ENCODE measurements at places on chromosomes 6 and 20. TPM values are rescaled to one million over a fixed set of nuclear protein-coding genes. Genes with fewer than 3 reads are reported as not detected.

DNA sequence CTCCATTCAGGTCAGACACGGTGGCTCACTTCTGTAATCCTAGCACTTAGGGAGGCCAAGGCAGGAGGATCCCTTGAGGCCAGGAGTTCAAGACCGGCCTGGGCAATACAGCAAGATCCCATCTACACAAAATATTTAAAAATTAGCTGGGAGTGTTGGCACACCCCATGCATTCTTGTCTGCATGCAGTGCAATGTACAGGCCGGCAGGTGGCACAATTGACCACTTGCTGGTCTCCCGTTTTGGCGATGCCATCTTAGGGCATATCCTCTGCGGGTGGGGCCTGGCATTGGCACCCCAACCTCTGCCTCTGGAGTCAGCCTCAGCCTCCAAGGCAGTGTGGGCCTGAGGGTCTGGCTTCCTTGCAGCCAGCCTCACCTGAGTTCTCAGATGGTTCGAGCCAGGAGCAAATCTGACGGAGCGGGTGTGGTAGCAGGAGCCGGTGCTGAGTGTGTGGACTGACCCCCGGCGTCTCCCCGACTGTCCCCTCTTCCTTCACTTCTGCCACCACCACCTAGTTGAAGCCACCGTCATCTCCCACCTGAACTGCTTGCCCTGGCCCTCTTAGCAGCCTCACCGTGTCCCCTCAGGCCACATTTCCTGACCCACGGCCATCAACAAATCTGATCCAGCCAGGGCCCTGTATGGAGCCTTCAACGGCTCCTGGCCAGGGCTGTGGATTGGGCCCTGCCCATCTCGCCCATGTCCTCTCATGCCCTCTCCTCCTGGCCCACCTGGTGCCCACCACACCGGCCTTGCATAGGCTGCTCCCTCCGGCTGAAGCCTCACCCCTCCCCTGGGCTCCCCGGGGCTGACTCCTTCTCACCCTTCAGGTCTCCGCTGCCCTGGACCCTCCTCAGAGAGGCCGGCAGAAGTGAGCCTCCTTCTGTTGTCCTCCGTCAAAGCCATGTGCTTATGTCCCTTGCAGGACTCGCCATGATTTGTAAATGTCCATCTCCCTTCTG is 44.0 kb downstream of the EFCAB8 start:
- DNase-seq, result peak; percentile 77
- H3K36me3 ChIP-seq, result no peaks in the 10 kb centered on the region
- H3K4me1 ChIP-seq, result peaks cover 7% of the 10 kb centered on the region
- no peak overlapping the region for H3K4me3 ChIP-seq
- H3K27ac ChIP-seq, result peak overlapping the region; percentile 19

DNA sequence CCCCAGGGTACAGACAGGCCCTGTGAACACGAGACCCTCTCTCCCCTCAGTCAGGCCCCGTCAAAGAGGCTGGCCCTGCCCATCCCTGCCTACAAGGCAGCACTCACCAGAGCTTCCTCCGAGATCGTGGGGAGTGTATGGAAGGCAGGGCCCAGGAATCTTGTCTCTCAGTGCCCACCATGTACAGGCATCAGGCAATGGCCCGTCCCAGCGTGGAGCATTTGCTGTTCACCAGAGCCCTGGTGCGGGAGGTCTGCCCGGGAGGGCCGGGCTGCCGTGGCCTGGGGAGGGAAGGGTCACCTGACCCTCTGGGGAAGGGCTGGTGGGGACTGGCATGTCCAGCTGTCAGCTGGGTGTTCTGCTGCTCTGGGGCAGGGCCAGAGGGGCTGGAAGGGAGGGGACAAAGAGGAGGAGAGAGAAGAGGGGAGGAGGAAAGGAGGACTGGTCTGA is at the start of gene IP6K3:
TSS of gene IP6K3 (minus strand) at position 255 of the 450 bp plus-strand sequence. CDS start 11,429 bp downstream, outside the sequence.
- no peak within 1 kb of the TSS for H3K27ac ChIP-seq
- no peaks in the 10 kb centered on the region for H3K4me1 ChIP-seq
- no peak for DNase-seq
- peaks cover 19% of the 10 kb centered on the region for H3K27me3 ChIP-seq

- H3K4me1 ChIP-seq, result peaks cover 1% of the 10 kb centered on the region
- no peak for DNase-seq
- H3K27ac ChIP-seq, result no peak overlapping the region
- no peak overlapping the region for H3K4me3 ChIP-seq
- no peaks in the 10 kb centered on the region for H3K27me3 ChIP-seq
- H3K36me3 ChIP-seq, result no peaks in the 10 kb centered on the region
These were observed 35.7 kb downstream of the TSPYL4 start for GRCh38 chr6:116218172-116218633.

DNA sequence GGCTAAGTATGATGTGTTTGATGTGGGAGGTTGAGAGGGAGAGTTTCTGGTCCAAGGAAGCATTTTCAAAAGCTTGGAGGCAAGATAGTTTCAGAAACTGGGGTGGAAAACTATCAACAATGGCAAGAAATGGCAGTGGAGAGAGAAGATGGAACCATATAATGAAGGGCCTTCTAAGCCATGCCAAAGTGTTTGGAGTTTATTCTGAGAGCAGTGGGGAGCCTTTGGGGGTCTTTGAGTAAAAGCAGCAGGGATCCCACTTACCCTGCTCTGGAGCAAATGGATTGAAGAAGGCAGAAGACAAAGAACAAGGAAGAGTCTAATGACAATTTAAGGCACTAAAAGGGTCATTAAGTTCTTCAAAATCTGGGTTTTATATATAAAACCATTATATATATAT is 538.9 kb downstream of the UTRN start:
- peaks cover 24% of the 10 kb centered on the region for H3K36me3 ChIP-seq
- no peak overlapping the region for H3K27ac ChIP-seq
- no peak overlapping the region for H3K4me3 ChIP-seq
- peaks cover 2% of the 10 kb centered on the region for H3K4me1 ChIP-seq
- no peak for DNase-seq

- H3K27me3 ChIP-seq, result peaks cover 54% of the 10 kb centered on the region
- H3K36me3 ChIP-seq, result no peaks in the 10 kb centered on the region
- peak overlapping the region; percentile 69 for H3K4me3 ChIP-seq
- H3K27ac ChIP-seq, result no peak overlapping the region
- DNase-seq, result no peak
These were observed 150.2 kb downstream of the PRL start for GRCh38 chr6:22146678-22146930.

DNA sequence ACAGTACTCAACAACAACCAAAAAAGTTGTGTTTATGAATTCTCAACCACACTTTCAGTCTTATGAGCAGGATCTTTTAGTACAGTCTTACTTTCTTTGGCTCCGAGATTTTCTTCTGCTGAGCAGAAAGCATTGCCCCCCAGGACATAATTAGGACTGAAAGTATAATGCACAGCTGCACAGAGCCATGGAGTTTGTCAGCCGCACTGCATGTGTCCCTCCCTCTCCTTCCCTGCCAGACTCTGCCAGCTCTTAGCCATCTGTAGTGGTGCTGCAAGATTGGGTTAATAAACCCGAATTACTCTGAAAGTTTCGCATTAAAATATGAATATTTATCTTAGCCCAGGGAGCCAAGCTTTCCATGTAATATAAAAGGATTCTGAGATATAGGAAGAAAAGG is 179.6 kb upstream of the PTCHD4 start:
- H3K27ac ChIP-seq, result no peak overlapping the region
- no peaks in the 10 kb centered on the region for H3K4me1 ChIP-seq
- no peak for DNase-seq
- H3K36me3 ChIP-seq, result no peaks in the 10 kb centered on the region
- H3K27me3 ChIP-seq, result no peaks in the 10 kb centered on the region
- no peak overlapping the region for H3K4me3 ChIP-seq

DNA sequence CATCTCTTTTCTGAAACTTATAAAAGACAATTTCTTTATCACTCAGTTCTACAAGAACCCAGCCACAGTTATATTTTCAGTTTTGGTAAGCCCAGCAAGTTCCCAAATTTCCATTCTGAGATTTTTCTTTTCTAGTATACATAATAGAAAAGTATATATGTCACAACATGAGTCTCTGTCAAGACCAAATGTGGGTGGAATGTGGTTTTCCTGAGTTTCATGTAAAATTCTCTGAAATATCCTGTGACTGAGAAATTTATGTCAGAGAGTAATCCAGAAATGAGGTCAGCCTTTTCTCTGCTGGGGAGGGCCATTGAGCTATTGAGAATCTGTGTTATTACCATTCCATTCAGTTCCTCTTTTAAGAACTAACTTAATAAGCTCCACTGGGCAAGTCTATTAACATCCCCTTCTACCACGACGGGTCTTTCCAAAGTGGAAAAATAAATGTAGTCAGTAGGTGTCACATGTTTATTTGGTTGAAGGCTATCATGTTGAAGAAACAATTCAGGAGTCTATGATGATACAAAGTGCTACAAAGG is 100.7 kb upstream of the HMGN3 start:
- no peak overlapping the region for H3K4me3 ChIP-seq
- no peaks in the 10 kb centered on the region for H3K27me3 ChIP-seq
- peaks cover 4% of the 10 kb centered on the region for H3K4me1 ChIP-seq
- no peaks in the 10 kb centered on the region for H3K36me3 ChIP-seq
- DNase-seq, result no peak
- no peak overlapping the region for H3K27ac ChIP-seq

- DNase-seq, result no peak
- no peak overlapping the region for H3K27ac ChIP-seq
- H3K27me3 ChIP-seq, result peaks cover 13% of the 10 kb centered on the region
- no peak overlapping the region for H3K4me3 ChIP-seq
These were observed 44.1 kb downstream of the SNX9 start for GRCh38 chr6:157867155-157867559.

GRCh38 chr6:158552055-158552795 is 7.7 kb upstream of the TMEM181 start:
- H3K4me1 ChIP-seq, result peaks cover 2% of the 10 kb centered on the region
- DNase-seq, result no peak
- no peak overlapping the region for H3K4me3 ChIP-seq
- no peak overlapping the region for H3K27ac ChIP-seq
- H3K27me3 ChIP-seq, result peaks cover 13% of the 10 kb centered on the region
- no peaks in the 10 kb centered on the region for H3K36me3 ChIP-seq

DNA sequence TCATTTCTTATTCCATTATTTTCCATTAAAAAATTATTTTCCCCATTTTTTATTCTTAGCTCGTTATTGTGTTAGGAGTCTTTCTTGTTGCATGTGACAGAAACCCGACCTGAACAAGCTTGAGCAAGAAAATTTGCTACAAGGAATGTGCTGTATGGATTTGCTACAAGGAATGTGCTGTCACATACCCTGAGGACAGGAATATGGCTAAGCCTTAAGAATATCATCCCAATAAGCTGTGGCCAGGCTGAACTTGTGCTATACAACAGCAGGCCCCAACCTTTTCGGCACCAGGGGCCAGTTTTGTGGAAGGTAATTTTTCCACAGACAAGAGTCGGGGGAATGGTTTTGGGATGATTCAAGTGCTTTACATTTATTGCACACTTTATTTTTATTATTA is 114.0 kb downstream of the TRMT11 start:
- no peak overlapping the region for H3K4me3 ChIP-seq
- no peak for DNase-seq
- H3K27ac ChIP-seq, result no peak overlapping the region
- peaks cover 6% of the 10 kb centered on the region for H3K36me3 ChIP-seq

- H3K36me3 ChIP-seq, result no peaks in the 10 kb centered on the region
- no peak for DNase-seq
- H3K4me1 ChIP-seq, result no peaks in the 10 kb centered on the region
- H3K27me3 ChIP-seq, result peaks cover 4% of the 10 kb centered on the region
These were observed 134.3 kb downstream of the LINC00237 start for GRCh38 chr20:20971810-20972209.

GRCh38 chr6:25342802-25343201 is 63.6 kb downstream of the CARMIL1 start:
- H3K36me3 ChIP-seq, result peaks cover 2% of the 10 kb centered on the region
- peaks cover 4% of the 10 kb centered on the region for H3K4me1 ChIP-seq
- no peak overlapping the region for H3K4me3 ChIP-seq
- no peak for DNase-seq

- H3K27ac ChIP-seq, result no peak overlapping the region
- no peak for DNase-seq
- no peak overlapping the region for H3K4me3 ChIP-seq
These were observed 371.1 kb upstream of the POU3F2 start for GRCh38 chr6:98463038-98464000.

DNA sequence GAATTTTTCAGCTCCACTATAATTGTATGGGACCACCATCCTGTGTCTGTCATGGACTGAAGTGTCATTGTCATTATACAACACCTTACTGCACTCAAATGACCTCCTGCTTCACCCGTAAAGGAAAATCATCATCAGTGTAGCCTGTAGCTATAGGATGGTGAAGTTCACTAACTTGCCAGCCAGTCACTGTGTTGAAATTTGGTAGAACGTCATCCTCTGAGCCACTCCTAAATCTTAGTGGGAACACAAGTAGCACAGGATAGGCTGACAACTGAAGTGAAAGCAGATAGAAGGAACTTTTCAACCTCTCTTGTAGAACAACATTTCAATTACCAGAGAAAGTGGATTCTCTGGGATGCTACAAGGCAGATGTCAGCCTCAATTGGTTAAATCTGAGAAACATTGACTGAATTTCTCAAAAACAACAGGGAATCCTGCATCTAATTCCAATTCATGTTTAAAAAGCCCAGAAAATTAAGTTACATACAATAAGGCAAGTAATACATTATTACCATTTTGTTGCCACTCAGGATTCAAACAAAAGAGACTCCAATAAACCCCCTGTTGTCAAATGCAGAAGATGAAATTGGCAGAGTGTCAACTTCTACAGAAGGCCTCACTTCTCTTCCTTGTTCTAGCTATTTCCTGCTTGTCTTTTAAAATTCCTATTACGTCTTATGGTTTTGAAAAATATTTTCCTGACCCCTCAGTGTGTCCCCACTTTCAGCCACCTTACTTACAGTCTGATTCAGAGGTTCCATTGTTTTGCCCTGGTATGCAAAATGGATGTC is 647.9 kb upstream of the AGPAT4 start:
- no peaks in the 10 kb centered on the region for H3K36me3 ChIP-seq
- no peaks in the 10 kb centered on the region for H3K4me1 ChIP-seq
- H3K27ac ChIP-seq, result no peak overlapping the region
- no peaks in the 10 kb centered on the region for H3K27me3 ChIP-seq
- DNase-seq, result no peak

DNA sequence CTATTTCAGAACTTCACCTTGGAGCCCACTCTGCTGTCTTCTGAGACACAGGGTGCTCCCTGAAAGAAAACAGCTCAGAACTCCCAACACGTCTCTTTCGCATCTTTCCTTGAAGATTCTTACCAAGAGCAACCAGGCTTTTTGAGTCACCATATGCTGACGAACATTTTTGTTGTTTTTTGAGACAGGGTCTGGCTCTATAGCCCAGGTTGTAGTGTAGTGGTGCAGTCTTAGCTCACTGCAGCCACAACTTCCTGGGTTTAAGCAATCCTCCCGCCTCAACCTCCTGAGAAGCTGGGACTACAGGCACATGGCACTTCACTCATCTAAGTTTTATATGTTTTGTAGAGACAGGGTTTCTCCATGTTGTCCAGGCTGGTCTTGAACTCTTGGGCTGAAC is 68.5 kb downstream of the TRMT11 start:
- no peak for DNase-seq
- H3K4me1 ChIP-seq, result peaks cover 1% of the 10 kb centered on the region

The MEI4 gene
- not detected for total RNA-seq

The PIGU gene
- total RNA-seq, result 17.0 TPM

The ZNF292 gene
- total RNA-seq, result 70.2 TPM

The KCNK17 gene
- total RNA-seq, result not detected
